ENCODE measurements at places on chromosomes 1 and 21.
A peak's percentile ranks its signal among the peaks of the same experiment; 100 is the strongest.

DNA sequence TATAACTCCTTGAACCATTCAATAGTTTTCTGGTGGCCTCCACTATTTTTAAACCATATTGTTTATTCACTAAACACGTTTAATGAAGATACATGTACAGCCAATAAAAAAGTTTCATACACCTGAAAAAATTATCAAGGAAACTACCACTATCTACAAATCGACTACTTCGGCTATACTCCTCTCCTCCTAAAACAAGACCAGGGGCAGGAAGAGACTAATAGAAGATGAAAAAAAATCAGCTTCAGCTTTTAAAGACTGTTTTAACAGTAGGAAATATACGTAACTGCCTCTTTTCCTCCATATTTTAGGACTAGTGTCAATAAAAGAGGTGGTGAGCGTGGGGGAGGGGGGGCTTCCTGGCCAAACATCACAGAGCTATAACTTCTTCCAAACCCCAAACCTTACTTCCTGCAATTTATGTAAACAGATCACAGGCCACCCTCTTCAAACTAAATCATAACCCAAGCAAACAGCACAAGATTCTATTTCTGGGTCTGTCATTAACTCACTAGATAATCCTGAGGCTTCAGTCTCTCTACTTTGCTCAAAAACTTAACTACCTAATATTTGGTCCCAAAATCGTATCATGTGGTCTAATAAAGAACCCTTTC lies 15.1 kb downstream of the FOXJ3 start:
- DNase-seq, result no peak

DNA sequence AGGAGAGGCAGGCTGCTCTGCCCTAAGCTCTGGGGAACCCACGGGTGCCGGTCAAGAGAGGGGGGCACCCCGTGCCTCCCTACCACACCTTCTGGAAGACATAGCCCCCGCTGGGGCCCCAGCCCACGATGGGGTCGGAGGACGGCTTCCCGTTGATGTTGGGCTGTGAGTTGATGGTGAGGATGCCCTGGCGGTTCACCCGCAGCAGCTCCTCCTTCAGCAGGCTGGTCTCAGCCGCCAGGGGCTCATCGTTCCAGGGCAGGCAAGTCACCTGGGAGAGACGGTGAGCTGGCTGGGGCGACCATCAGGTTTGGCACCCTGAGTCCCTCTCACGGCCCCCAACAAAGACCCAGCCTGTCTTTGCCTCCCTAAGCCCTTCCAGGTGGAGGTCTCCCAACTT lies 11.9 kb downstream of the MTHFR start:
- DNase-seq, result no peak

DNA sequence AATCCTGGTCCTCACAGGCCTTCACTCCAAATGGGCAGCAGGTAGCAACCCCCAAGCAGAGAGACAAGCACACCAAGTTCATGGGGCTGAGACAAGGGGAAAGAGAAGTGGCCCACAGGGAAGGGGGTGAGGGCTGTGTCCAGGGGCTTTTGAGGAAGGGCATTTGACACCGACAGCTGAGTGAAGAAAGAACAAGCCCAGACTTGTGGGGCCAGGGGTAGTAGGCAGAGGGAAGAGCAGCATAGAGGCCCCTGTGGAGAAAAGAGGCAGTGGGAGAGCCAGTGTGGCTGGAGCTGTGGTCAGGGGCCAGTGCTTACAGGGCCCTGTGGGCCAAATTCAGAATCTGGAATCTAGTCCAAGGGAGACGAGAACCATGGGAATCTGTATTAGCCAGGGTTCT lies 85.4 kb downstream of the IGSF21 start:
- no peak for DNase-seq

GRCh38 chr1:171134204-171134923 lies 43.7 kb downstream of the FMO3 start:
- no peak for DNase-seq

GRCh38 chr1:147162093-147162492 lies 10.2 kb downstream of the PRKAB2 start:
- no peak for DNase-seq

GRCh38 chr1:3068564-3069431 lies at the start of gene PRDM16:
Gene PRDM16 (plus strand): TSS chr1:3069203. CDS start chr1:3069260, 57 bp downstream.
- DNase-seq, result peak; percentile 8

GRCh38 chr1:56484695-56485094 lies 94.7 kb downstream of the PLPP3 start:
- peak; percentile 14 for DNase-seq

DNA sequence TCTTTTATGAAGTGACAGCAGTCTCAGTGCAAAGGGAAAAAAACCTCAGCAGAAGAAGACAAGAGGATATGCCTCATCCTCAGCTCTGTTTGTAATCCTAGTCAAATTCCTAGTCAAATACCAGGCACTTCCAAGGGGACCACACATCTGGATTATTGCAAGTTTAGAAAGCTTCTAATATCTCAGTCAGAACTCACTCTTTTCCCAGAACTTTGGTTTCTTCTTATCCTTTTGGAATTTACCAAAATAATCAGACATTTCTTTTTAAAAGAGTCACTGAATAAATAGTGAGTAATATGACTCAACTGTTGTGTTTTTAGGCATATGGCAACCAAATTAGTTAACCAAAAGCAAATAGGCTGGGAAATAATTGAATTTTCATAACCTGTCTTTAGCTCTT lies 47.8 kb downstream of the PRRX1 start:
- DNase-seq, result no peak

DNA sequence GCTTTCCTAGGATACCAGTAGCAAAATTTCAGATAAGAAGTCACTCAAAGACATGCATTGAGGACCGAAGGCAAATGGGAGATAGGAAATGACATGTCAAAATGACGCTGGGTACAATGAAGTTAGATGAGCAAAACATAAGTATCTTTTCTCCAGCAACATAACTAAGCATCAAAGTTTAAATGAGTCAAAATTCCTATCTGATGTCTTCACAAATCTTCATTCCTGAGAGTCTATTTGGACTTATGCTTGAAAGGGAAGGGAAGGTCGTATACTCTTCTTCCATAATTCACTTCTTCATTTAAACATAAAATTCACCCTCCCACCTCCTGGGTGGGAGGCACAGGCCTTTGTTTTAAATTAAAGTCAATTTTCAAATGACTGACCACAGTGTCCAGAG lies 4.1 kb upstream of the TMEM81 start:
- no peak for DNase-seq

- no peak for DNase-seq
Observed at GRCh38 chr1:100627936-100628335, 90.0 kb downstream of the GPR88 start.

DNA sequence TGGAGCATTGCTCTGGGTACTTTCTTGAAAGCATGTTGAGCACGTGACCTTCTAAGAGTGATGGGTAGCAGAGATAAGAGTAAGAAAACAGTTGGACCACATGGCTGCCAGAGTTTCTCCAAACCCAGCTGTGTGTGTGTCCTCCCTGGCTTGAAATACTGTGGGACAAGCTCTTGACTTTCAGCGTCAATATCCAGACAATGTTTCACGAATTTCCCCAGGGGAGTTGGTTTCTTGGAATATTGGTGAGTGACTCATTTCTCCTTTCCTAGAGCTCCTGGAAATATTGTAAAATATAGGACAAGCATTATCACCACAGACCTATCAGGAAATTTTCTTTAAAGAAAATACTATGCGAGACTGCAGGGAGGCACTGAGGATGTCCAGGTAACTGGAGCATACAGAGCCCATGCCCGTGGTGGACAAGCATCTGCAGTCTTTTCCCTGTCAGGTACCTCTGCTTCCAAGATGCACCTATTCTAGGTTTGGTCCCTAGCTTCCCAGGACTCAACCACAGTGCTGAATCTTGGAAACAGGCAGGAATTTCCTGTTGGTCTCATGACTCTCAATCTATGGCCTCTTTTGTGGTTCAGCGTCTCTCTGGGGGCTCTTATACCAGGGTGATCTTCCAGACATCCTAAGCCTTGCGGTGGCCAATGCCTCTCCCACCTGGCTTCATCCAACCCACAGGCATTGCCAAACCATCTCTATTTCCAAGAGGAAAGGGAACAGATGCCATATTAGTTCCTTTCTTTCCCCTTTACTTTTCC lies 67.4 kb downstream of the KCNJ6 start:
- DNase-seq, result no peak
